ENCODE measurements at places on chromosomes 4 and X.

DNA sequence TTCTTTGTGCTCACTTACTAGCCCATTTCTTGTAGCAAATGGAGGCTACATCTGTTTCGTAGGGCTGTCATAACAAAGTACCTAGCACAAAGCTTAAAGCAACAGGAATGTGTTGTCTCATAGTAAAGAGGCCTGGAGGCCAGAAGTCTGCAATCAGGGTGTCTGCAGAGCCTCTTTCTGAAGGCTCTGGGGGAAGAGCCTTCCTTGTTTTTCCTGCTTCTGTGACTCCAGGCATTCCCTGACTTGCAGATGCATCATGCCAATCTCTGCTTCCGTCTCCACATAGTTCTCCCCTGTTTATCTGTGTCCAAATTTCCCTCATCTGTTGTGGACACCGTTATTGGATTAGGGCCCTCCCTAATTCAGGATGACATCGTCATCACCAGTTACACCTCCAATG lies 67.1 kb downstream of the SHROOM2 start:
- ATAC-seq, result no peak

GRCh38 chr4:89757154-89757719 lies 79.7 kb downstream of the SNCA start:
- ATAC-seq, result peak; percentile 81

DNA sequence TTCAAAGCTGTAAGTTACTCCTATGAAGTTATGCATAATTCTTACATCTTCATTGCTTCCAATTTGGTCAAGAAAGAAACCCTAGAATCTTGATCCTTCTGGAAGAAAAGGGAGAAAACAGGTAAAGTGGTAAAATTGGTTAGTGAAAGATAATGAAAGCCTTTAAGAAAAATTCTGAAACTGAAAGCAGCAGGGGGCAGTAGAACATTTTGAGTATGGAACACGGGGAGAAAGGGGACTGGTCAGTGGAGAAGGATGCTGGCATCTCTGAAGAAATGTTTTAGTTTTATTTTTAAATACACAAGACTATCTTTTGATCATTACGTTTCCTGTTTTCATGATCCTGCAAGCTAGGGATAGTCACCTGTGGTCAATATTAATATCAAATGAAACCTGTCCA lies 54.3 kb downstream of the SLIT2 start:
- no peak for ATAC-seq

- no peak for ATAC-seq
These were observed 505.4 kb upstream of the FAM241A start for GRCh38 chr4:111639876-111640275.

DNA sequence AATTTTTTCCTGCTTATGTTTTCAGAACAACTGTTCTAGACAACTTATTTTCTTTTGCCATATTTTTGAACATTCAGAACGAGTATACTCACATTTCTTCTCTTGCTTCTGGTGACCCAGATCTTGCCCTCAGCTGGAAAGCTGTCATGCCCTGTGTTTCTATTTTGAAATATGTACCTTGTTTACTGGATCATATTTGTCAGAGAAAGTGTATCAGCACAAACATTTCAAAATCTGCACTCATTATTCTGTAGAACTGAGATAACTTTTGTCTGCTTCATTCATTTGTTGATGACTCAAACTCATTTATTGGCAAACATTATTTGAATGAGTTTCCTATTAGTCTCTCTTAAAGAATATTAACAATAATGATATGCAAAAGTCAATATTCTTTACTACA lies 46.2 kb upstream of the FAM9A start:
- ATAC-seq, result no peak

DNA sequence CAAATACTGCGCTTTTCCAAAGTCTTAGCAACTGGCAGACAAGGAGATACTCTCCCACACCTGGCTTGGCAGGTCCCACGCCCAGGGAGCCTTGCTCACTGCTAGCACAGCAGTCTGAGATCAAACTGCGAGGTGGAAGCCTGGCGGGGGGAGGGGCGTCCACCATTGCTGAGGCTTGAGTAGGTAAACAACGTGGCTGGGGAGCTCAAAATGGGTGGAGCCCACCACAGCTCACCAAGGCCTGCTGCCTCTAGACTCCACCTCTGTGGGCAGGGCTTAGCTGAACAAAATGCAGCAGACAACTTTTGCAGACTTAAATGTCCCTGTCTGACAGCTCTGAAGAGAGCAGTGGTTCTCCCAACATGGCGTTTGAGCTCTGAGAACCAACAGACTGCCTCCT lies 23.0 kb upstream of the NFKB1 start:
- ATAC-seq, result no peak

GRCh38 chr4:23766344-23766743 lies 123.5 kb downstream of the PPARGC1A start:
- no peak for ATAC-seq

- ATAC-seq, result peak; percentile 67
These were observed 137.8 kb upstream of the RBPJ start for GRCh38 chr4:26183017-26183416.

DNA sequence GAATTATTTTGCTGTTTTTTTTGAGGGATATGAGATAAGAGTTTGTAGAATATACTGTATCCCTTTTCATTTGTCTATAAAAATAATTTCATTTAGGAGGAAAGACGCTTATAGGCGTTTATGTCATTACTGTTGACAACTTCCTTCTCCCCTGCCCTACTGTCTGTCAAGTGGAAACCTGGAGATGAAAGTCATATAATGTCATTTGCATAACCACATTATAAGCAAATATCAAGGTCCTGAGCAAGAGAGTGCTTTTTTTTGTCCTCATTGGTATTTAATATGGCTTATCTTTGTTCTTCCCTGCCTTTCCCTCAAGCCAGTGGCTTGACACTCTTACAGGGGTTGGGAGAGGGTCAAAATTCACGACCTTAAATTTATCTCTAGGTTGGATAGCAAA lies 55.8 kb downstream of the LRP2BP start:
- ATAC-seq, result no peak

DNA sequence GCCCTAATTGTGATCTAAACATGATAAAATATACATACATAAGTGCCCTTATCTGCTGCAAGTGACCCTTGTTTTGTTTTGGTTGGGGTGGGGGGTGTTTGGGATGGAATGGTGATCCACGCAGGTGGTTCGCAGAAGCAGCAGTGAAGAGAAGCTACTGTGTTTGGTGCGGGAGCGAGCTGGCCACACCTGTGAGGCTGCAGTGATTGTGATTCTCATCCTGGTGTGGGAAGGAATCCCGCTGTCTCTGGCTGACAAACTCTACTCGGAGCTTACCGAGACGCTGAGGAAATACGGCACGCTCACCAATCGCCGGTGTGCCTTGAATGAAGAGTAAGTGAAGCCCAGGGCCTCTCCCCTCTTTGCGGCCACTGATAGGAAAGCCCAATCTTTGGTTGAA lies 96.8 kb downstream of the TET2 start:
- ATAC-seq, result no peak
